ENCODE measurements at places on chromosomes 11 and 22.
A peak's percentile ranks its signal among the peaks of the same experiment; 100 is the strongest.

DNA sequence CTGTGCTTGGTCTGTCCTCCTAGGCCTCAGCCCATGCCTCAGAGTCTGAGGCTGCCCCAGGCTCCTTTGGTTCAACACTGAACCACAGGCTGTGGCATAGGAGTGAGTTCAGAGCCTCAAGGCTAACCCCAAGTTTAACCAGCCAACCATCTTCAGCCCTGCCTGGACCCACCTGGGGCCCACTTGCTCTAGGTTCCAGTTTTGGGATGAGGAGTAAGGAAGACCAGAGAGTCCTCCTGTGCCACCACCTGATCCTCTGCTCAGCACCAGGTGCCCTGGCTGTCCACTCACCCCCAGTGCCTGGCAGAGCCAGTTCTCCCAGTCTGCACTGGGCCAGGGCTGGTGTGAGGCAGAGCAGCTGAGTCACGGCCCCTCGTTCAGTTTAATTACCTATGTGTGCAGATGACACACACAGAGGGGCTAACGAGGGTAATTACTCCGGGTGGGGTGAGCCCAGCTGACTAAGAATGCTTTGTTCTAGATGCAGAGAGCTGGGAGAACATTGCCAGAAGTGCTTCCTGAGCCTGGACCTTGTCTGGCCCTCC lies 12.0 kb upstream of the TMPRSS13 start:
- DNase-seq = peak; percentile 39

- DNase-seq = peak; percentile 68
Measured at GRCh38 chr11:35593143-35593542, 25.1 kb upstream of the FJX1 start.

DNA sequence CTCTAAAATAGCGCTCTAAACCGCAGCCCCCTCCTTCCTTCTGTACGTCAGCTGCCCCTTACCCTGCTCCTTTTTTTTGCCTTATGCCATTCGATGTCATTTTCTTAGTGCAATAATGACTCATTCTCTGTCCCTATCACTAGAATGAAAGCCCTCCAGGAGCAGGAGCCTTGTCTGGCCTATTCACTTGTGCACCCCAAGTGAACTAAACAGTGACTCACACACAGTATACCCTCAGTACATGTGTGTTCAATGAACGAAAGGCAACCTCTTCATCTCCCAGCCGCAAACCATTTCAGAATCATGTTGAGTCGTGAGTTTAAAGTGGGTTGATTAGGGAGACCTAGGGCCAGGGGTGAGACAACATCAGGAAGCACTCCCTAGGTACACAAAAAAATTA lies 50.7 kb upstream of the SPATA19 start:
- DNase-seq = no peak

DNA sequence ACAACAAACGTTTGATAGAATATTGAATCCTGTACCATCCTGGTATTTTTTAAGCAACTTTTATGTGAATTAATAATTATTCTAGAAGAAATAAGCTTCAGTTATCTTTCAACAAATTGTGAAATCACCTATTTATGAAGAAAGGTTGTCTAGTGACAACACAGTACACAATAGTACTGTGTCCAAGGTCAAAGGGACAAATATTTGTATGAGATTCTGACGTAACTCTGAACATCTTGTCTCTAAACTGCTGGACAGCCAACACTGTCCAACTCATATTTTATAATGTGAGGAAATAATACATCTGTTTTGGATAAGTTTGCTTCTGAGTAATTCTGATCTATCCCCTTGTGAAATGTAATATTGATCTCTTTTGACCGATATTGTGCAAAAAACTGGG lies 18.9 kb downstream of the CASP5 start:
- DNase-seq = no peak

- DNase-seq = peak; percentile 29
Measured at GRCh38 chr11:6862961-6863360, at the start of gene OR10A2. OR10A2 (plus strand) TSS chr11:6863057; CDS start chr11:6869755, 6,698 bp downstream.

DNA sequence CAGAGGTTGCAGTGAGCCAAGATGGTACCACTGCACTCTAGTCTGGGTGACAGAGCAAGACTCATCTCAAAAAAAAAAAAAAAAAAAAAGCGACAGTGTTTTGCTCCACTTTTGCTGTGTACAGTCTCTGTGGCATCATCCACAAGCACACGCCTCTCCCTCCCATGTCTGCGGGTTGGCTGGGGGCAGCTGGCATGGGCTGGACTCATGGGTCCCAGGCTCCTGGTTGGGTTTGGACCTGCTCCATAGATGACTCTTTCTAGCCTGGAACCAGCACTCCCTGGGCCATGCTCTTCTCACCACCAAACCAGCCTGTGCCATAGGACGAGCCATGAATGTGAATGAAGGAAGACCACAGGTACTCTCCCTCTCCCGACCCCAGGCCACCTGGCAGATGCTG lies 7.9 kb upstream of the WNT11 start:
- DNase-seq = no peak

- no peak for DNase-seq
Measured at GRCh38 chr22:46201059-46201757, 48.9 kb downstream of the CDPF1 start.

- DNase-seq = no peak
Measured at GRCh38 chr11:118294053-118294452, 10.5 kb upstream of the CD3E start.

DNA sequence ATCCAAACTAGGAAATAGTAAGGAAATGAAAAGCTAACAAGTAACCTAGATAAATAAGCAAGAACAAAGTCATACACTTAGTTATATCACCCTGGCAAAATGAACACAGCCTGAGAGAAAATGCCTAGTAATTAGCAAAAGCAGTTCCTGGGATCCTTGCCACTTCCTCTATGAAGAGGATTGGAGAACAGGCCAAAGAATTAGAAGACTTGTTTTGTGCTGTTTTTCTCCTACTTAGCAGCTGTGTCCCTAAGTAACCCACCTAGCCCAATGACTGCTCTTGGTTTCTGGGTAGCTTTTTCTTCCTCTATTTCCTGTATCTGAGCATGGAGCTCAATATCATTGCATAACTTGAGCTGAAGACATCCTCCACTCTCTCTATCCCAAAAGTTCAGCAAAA lies 713.9 kb downstream of the ETS1 start:
- DNase-seq = no peak

- DNase-seq = no peak
Measured at GRCh38 chr11:11789735-11790369, 51.9 kb upstream of the USP47 start.

DNA sequence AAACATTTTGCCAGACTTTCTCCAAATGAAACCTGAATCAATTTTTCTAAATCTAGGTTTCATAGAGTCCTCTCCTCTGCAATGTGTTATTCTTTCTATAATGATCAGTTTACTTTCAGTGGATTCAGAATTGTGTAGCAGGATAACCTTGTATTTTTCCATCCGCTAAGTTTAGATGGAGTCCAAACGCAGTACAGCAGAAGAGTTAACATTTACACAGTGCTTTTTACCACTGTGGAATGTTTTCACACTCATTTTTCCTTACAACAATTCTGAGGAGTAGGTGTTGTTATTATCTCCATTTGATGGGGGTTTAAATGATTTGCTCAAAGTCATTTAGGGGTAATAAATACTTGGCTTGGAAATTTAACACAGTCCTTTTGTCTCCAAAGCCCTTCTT lies 9.6 kb downstream of the RAG1 start:
- DNase-seq = no peak

DNA sequence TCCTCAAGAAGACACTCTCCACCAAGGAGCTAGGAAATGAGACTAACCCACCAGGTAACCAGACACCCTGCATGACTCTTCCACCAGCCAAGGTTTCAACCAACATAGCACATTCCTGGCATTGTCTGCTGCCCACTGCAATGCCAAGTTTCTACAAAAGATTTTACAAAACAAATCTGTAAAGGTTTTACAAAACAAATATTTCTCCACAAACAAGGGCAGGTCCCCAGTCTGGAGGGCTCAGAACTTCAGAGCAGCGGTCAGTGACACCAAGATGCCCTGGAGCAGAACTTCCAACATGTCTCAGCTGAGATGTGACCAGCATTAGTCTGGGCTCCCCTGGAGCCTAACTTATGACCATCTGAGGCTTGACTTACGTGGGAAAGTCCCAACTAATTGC lies 14.0 kb downstream of the GALNT18 start:
- DNase-seq = no peak

- no peak for DNase-seq
Measured at GRCh38 chr11:128624269-128625175, 37.2 kb upstream of the ETS1 start.

GRCh38 chr11:115364896-115365295 lies 139.3 kb downstream of the CADM1 start:
- DNase-seq = no peak

DNA sequence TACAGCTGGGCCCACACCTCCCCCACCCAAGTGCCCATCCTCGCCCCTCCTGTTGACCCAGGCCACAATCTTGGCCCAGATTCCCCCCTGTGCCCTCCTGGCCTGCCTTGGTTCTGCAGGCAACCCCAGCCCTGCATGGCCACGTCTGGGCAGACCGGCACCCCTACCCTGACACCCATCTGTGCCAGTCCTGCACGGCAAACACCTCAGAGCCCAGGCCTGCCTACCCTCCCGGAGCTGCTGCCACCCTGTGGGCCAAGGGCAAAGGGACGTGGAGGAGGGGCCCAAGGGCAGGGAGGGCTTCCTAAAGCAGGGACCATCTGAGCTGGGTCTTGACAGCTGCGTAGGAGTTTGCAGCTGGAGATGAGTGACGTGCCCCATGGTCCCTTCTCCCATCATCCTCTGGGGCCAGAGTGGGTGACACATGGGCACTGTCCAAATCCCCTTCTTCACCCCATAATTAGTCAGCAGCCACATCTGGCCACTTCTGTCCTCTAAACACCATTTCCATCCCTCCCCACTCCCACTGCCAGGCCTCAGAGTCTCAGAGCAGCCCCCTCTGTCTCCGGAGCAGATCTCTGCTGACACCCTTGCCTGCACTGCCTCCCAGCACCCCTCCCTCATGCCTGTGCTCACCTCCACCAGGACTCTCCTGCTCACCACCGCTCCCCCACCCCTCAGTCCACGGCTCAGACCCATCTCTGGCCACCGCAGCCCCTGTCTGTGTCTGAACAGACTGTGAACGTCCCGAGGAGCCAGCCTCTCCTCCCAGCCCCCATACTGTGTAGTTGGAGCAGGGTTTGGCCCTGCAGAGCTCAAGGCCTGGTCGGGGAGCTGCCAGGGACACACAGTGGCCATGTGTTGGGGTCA lies 35.6 kb upstream of the PPARA start:
- no peak for DNase-seq

DNA sequence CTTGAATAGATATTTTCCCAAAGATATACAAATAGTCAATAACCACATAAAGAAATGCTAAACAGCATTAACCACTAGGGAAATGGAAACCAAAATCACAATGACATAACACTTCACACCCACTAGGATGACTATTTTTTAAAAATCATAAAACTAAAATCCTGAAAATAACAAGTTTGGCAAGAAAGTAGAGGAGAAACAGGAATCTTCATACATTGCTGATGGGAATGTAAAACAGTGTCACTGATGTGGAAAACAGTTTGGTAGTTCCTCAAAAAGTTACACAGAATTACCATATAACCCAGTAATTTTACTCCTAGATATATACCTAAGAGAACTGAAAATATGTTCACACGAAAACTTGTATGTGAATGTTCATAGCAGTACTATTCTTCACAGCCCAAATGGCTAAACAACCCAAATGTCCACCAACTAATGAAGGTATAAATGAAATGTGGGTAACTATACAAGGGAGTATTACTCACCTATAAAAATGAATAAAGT lies 12.5 kb downstream of the PICALM start:
- no peak for DNase-seq

DNA sequence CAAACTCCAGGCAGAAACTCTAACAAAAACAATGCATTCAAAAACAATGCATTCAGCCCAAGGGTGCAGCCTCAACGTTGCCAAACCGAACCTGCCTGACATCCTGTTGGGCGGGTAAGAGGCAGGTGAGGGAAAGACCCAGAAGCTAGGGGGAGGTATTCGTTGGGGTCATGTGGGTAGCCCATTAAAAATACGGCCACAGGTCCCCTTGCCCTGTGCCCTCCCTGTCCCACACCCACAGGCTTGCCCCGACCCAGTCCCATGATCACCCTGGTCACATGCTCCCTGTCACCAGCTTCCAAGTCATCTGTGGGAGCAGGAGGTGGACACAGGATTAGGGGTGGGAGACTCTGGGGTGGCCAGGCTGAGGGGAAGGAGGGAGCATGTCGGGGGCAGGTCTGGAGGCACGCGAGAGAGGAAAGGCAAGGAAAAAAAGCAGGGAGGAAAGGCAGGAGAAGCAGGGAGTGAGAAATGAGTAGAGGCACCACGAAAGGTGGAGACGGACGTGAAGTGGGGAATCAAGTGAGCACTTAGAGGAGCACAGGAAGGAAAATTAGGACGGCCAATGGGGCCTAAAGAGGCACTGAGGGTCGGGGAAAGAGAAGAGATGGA lies 683 bp downstream of the PLA2G6 start:
- DNase-seq = peak; percentile 70

- DNase-seq = no peak
Measured at GRCh38 chr11:73659961-73660360, 13.6 kb downstream of the PLEKHB1 start.

GRCh38 chr22:45291931-45292290 lies 7.2 kb downstream of the UPK3A start:
- DNase-seq = no peak

DNA sequence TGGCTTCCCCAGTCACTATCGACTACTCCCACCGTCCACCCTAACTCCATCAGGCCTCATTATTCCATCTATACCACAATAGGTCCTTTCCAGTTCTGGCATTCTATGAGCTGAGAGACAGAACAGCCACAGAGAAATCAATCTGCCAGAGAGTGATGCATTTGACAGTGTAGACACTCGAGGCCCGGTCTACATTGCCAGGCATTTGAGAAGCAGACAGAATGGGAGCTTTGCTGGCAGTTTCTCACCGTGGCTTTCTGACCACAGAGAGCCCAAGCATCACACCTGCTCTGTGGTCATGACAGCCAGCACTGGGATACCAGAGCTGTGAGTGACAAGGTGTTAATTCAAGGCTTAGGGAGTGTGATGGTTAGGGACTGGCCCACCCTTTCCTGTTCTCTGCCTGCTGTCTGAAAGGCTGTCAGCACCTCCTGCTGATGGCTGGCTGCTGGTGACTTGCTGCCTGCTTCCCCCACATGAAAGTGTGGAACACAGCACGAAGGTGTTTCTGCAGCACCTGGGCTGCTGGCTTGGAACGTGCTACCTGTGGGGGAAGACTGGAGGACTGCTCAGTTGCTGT lies 137.8 kb downstream of the KIRREL3 start:
- no peak for DNase-seq

GRCh38 chr22:39473851-39474250 lies 17.0 kb downstream of the MGAT3 start:
- DNase-seq = no peak

DNA sequence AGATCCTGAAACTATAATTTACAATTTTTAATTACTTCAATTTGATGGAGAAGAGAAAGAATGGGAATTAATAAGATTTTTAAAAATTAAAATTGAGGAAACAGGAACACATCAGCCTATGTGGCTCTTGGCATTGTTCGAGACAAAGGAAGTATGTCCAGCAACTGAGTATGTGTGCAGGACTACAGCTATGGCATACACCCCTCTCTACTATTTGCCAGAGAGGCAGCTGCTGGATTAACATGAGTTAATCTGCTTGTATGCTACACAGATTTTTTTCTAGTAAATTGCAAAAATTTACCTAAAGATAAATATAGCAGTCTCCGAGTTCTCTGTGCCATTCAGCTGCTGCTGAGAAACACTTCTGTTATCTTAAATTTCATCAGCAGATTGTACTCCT lies 70.6 kb downstream of the PHF21A start:
- no peak for DNase-seq
